Cortex of kidney (tissue), 1 donor: ENCODE measurements at places on chromosomes 11 and 22.

DNA sequence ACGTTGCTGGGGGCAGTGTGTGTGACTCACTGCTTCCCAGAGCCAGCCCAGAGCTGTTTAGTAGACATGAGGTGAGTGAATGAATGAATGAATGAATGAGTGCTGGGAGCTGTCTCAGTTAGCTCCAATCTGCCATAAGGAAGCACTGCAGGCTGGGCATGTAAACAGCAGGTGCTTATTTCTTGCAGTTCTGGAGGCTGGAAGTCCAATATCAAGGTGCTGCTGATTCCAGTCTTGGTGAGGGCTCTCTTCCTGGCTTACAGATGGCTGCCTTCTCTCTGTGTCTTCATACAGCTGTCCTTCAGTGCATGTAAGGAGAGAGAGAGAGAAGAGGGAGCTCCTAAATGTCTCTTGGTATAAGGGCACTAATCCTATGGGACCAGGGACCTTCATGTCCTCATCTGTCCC, 4.1 kb downstream of the C11orf21 start:
- DNase-seq = no peak

GRCh38 chr22:31367426-31367825, 21.3 kb upstream of the PATZ1 start:
- no peak for DNase-seq

- DNase-seq = no peak
Measured at GRCh38 chr11:72771507-72771906, 19.3 kb upstream of the ARAP1 start.

GRCh38 chr11:118184784-118185579, 8.5 kb upstream of the SCN2B start:
- no peak for DNase-seq

DNA sequence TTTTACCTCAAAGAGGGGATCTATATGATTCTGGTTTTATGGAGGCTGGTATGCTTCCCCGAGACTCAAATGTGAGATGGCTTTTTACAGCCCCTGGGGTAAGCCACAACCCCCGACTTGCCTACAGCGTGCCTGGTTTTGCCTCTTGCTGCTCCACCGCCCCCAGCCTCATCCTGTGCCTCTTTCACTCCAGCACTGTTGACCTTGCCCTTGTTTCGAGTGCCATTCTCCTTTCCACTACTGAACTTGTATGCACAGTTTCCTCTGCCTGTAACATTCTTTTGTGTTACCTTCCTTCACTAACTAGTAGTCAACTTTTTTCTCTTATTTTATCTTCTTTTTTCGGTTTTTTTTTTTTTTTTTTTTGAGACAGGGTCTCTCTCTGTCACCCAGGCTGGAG, 219.0 kb upstream of the ZBED5 start:
- no peak for DNase-seq
